ENCODE measurements at places on chromosomes 5 and 9.

- DNase-seq: no peak
Observed at GRCh38 chr5:117461403-117461802, 886.8 kb upstream of the SEMA6A start.

GRCh38 chr5:177189965-177190364, 56.4 kb downstream of the NSD1 start:
- no peak for DNase-seq

DNA sequence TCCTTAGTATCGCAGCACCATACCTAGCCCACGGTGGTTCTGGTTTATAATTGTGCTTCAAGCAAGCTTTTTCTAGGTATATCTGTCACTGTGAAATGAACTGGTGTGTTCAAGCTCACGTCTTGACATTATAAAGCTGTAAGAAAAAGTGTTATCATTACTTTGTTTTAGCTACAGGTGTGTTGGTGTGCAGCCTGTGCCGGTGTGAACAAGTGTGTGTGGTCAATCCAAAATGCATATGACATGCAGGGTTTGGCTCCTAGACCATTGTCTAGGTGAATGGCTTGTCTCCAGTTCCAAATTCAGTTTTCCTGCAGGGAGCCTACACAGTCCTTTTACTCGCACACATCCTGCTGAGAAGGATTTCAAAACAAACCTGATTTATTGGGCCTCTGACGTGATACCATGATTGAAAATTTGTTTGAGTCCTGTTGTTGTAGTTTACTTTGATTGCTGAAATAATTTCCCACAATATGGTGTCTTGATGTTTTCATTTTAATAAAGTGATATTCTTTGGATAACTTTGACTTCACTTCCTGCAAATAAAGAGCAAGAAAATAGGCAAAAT, 3.7 kb downstream of the LSM11 start:
- no peak for DNase-seq

- DNase-seq: no peak
Observed at GRCh38 chr5:128778474-128778873, 186.8 kb upstream of the SLC27A6 start.

GRCh38 chr5:11334404-11334803, 569.8 kb downstream of the CTNND2 start:
- no peak for DNase-seq

- no peak for DNase-seq
Observed at GRCh38 chr9:84738353-84738752, 68.8 kb downstream of the NTRK2 start.

GRCh38 chr5:119255571-119256356, 100.1 kb upstream of the TNFAIP8 start:
- peak; percentile 22 for DNase-seq

DNA sequence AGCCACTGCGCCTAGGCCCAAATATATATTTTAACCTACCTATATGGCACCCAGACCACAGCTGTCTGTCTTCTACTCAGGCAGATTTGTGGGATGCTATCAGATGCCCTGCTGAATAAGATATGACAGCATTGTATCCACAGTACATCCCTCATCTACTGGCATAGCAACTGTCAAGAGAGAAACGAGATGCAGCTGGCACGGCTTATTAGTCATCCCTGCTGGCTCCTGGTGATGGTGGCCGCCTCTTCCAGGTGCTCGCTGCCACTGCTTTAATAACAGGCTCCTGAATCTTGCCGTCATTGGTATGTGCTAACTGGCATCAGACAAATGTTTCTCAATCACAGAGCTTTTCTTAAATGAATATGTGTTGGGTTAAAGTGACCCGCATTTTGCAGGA, 34.0 kb downstream of the B4GALT1 start:
- DNase-seq: no peak

- DNase-seq: no peak
Observed at GRCh38 chr9:72560086-72560485, 38.7 kb downstream of the TMC1 start.

DNA sequence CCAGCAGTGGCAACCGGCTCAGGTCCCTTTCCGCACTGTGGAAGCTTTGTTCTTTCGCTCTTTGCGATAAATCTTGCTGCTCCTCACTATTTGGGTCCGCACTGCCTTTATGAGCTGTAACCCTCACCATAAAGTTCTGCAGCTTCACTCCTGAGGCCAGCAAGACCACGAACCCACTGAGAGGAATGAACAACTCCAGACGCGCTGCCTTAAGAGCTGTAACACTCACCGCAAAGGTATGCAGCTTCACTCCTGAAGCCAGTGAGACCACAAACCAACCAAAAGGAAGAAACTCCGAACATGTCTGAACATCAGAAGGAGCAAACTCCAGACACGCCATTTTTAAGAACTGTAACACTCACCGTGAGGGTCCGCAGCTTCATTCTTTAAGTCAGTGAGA, 103.5 kb downstream of the GLIS3 start:
- no peak for DNase-seq

DNA sequence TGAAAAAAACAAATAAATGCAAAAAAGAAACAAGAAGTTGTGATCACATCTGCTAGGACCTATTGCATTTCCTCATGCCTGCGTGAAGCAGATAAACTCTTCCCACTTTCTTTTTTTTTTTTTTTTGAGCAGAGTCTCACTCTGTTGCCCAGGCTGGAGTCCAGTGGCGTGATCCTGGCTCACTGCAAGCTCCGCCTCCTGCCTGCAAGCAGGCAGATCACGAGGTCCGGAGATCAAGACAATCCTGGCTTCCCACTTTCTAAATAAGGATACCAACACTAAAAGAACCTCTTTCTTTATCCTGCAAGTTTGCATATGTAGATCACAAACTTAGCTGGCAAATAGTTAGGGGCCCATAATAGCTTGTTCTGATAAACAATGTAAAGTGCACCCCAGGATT, 128.6 kb downstream of the ASTN2 start:
- no peak for DNase-seq

DNA sequence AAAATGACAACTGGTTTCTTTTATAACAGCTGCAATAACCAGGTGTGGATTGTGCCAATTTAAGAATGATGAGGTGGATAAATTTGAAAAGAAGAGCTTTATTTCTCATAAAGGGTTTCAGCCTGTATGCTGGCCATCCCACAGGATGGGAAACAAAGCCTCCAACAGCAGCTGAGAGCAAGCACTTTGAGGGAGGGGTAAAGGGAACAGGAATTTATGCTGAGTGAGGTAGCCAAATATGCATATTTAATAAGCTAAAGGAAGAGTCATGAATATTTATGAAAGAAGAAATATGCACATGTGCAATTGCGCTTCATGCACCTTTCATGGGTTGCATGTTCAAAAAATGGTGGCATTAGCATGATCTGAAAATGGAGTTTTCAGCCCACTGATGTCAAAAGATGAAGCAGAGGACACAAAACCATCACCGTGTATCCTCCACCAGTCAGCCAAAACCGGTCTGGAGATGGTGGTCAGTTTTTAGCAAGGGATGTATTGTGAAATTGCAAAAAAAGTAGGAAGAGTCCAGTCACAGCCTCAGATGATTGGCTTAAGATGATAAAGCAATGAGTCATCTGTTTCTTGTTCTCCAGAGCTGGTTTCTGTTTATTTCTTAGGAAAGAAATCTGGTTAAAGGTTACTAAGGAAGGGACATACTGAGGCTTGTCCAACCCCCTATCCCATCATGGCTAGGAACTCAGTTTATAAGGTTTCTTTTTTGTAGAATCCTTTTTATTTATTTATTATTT, 47.9 kb downstream of the DEPDC1B start:
- DNase-seq: no peak

GRCh38 chr5:107437986-107438510, 232.7 kb downstream of the EFNA5 start:
- no peak for DNase-seq

DNA sequence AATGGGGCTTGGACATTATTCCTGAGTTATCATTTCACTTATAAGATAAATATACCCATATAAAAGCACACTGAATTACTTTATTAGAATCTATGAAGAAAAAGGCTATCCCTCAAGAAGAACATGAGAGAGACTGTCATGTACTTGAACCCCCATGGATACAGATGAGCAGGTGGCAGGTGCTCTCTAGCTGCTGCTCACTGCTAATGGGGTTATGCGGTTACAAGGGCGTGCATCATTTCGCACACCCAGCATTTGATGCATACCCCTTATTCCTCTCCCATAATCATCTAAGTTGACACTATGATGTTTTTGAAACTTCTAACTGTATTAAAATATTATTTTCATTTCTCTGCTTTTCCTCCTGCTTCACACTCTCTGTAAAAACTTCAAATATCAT, 16.4 kb downstream of the ITK start:
- DNase-seq: peak; percentile 47

- no peak for DNase-seq
Observed at GRCh38 chr5:93755716-93756115, 14.3 kb upstream of the POU5F2 start.

GRCh38 chr5:78985725-78986223, 664 bp upstream of the ARSB start:
- DNase-seq: peak; percentile 78

- no peak for DNase-seq
Observed at GRCh38 chr9:38696999-38697398, 22.9 kb downstream of the FAM240B start.

GRCh38 chr5:32099486-32100035, 74.6 kb downstream of the GOLPH3 start:
- DNase-seq: no peak

GRCh38 chr9:94850540-94851434, 124.3 kb downstream of the AOPEP start:
- no peak for DNase-seq

GRCh38 chr5:36689225-36689624, 82.8 kb downstream of the SLC1A3 start:
- DNase-seq: no peak

DNA sequence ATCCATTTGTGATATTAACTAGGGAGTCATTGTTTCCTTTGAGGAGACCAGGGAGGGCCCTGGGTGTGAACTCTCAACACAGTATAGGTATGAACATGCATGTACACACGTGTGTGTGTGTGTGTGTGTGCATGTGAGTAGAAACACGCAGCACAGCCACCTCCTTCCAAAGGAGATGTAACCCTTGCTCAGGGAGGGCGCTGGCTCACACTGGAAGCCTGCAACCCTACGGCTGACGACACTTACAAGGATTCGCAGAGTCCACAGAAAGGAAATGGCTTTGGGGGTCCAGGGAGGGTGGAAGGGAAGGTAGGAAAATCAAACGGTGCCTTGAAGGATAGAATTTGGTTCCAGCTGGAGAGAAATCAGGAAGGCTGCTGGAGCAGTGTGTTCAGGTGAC, 21.9 kb downstream of the TRIP13 start:
- no peak for DNase-seq

- DNase-seq: no peak
Observed at GRCh38 chr9:14909181-14909580, 1.0 kb downstream of the FREM1 start.

DNA sequence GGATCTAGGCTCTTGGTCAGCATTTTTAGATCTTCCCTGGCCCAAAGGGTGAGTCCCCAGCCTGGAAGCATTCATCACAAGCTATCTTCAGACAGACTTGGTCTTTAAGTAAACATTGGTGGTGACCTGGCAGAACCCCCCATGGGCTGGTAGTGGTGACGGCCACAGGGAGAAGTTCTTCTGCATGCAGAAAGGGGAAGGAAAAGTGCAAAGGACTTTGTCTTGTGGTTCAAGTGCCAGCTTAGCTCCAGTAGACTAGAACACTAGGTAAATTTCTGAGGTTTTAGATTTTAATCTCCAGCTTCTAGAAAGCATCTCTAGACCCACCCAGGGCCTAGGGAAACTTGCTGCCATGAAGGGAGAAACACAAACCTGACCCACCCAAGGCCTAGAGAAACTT, 584.0 kb downstream of the CHSY3 start:
- no peak for DNase-seq

- DNase-seq: no peak
Observed at GRCh38 chr5:11130131-11130530, 369.1 kb upstream of the DAP start.

DNA sequence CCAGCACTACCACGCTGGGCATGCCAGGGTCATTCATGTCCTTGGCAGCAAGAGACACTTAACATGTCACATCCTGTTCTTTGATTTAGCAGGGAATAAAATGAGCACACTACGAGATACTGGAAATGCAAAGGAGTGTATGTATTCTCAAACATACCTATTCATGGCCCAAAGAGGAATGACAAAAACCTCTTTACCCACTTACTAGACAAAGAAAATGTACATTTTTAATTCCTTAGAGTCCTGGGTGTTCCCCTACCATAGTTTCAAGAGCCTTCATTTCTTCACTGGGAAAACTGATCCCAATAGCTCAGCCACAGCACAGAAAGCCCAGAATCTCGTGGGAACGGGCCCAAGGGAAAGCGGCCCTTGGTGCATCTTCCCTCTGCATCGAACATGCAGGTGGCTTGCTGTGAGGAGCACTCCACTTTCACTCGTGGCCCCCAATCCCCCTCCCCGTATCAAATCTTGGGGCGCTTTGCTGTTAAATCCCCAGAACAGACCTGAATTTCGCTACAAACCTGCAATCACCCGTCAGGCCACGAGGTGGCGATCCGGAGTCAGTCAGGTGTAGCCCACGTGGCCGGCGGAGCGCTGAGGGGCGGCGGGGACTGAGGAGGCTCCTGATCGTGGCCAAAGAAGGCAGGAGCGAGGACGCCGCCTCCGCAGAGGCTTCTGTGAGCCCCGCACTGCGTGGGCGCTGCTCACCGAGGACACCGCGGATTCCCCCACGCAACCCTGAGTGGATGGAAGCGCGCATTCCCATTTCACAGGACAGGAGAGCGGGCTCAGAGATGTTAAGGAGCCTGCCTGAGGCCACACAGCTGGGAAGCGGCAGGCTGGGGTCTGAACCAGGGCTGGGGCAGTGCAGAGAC, 91.4 kb downstream of the LMX1B start:
- peak; percentile 92 for DNase-seq

DNA sequence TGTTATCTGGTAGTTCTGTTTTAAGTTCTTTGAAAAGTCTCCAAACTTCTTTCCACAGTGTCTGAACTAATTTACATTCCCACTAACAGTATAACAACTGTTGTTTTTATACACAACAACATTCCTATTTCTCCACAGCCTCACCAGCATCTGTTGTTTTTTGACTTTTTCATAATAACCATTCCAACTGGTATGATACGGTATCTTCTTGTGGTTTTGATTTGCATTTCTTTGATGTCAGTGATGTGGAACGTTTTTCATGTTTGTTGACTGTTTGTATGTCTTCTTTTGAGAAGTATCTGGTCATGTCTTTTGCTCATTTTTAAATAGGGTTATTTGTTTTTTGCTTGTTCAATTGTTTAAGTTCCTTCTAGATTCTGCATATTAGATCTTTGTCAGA, 12.6 kb upstream of the GRAMD2B start:
- no peak for DNase-seq

DNA sequence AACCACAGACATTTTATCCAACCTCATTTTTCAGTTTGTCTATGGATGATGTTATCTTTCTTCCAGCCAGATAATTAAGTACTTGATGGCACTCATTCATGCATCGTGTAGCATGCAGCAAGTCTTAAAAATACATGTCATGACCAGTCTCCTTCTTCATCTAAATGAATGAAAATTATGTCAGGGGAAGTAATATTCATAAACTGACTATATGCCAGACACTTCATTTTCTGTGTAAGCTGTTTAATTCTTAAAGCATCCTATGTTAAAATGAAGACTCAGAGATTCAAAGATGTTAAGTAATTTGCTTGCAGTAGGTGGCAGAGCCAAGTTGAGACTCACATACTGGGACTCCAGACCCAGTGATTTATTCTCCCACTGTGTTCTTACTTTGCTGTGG, 181.7 kb upstream of the CD180 start:
- no peak for DNase-seq

- DNase-seq: no peak
Observed at GRCh38 chr5:102875721-102876123, 120.6 kb downstream of the PAM start.
